ENCODE measurements at places on chromosomes 7 and 10.

- no peak for DNase-seq
These were observed 10.3 kb upstream of the HSPB1 start for GRCh38 chr7:76292213-76292573.

DNA sequence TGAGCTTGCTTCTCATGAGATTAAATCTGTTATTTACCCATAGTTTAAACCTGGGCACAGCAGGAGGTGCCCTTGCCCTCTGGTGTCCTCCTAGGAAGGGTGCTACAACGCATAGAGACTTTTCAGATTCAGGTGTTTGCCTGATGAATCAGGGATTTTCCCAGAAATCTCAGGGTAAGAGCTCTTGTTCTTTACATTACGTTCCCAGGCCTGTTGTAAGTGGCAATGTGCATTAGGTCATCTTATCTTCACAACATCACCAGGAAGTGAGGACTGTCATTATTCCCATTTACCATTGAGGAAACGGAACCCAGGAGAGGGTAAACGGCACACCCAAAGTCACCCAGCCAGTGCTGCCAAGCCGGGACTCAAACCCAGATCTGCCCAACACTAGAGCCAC, 73.0 kb downstream of the NHLRC2 start:
- DNase-seq: no peak

GRCh38 chr10:49750546-49750945, 11.6 kb downstream of the OGDHL start:
- DNase-seq: no peak

GRCh38 chr10:67141300-67141699, 215.5 kb downstream of the LRRTM3 start:
- no peak for DNase-seq

DNA sequence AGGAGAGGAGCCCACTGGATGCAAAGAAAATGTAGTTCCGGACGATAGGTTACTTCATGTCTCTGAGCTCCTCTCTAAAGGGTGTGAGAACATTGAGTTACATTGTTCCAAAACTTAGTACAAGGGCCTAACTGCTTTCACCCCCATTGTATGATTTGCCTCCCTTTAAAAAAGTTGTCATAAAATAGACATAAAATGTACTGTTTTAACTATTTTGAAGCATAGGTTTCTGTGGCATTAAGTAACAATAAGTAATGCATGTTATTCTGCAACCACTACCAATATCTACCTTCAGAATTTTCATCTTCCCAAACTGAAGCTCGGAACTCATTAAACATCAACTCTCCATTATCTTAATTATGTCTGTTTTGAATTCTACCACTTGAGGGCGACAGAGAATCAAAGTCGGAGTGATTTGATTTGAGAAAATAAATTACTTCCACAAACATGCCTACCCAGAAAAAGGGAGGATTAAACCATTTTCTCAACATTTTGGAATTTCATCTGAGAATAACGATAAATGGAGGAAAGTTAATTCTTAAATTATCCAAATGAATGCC, 2.7 kb downstream of the IGFBP1 start:
- no peak for DNase-seq

- no peak for DNase-seq
These were observed 103.2 kb downstream of the IQUB start for GRCh38 chr7:123431075-123431614.

DNA sequence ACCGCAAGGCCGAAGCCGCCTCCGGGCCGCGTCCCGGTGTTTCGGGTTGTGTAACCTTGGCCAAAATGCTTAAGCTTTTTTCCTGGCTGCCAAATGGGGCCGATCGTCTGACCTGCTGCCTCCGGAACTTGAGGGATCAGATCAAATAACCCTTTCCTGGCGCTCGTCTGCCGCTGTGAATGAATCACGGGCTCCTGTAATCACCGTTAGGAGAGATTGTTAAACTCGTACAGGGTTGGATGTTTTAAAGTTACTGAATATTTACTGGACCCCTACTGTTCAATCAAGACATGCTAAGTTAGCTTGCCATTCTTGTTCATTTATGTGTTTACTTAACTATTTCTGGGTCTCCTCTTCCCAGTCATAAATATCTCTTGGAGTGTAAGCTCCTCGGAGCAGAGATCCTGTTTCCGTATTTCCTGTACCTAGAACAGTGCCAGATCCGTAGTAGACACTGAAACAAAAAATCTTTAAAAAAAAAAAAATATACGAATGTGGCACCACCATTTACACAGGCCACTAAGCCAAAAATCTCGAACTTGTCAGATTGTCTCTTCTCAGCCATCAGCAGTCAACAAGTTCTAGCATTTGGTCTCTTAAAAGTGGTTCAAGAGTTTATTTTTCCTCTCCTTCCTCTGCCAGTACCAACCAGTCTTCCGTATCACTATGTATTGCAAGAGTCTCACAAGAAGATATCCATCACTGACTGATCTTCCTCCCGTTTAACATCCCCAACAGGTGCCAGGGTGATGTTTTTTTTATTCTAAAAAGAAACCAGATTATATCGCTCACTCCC, 650 bp upstream of the TM9SF3 start:
- no peak for DNase-seq

GRCh38 chr10:74194999-74195398, 44.0 kb downstream of the ADK start:
- DNase-seq: no peak

GRCh38 chr7:15998617-15999016, 312.1 kb upstream of the MEOX2 start:
- DNase-seq: no peak

DNA sequence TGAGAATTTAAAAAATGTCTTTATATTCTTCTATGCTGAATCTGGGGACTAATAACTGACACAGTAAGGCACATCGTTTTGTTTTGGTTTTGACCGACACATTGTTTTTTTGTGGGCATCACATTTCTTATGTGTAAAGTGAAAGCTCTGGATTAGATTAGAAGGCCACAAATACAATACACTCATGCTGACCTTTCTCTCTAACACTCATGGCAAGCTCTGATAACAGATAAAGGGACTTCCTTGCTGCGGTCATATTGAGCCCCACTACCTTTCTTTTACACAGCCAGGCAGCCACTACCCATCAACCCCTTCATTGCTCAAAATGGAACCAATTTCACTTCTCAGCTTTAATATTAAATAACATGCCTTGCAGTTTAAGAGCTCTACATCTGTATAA, 26.0 kb downstream of the PPP1R3A start:
- DNase-seq: no peak

DNA sequence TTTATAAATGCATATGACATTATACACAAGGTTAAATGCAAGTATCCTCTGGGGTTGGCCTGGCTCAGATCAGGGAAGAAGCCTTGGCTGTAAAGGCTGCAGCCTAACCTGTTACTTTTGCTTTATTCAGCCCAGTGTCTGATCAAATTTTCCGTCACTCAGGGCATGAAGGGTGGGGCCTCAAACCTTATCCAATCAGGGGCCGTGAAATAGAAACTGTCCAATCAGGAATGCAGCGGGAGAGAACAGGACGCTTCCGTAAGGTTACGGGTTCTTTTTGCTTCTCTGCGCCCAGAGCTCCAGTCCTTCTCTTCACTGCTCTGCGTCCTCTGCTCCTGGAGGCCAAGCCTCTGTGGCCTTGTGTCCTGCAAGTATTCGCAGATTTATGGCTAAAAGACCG, at the start of gene ZNF716:
ZNF716 (plus strand) TSS at position 274 of the 400 bp plus-strand sequence; CDS start at position 386, 112 bp downstream.
- no peak for DNase-seq

- DNase-seq: no peak
These were observed 150.2 kb downstream of the SEC23IP start for GRCh38 chr10:120042705-120043104.

DNA sequence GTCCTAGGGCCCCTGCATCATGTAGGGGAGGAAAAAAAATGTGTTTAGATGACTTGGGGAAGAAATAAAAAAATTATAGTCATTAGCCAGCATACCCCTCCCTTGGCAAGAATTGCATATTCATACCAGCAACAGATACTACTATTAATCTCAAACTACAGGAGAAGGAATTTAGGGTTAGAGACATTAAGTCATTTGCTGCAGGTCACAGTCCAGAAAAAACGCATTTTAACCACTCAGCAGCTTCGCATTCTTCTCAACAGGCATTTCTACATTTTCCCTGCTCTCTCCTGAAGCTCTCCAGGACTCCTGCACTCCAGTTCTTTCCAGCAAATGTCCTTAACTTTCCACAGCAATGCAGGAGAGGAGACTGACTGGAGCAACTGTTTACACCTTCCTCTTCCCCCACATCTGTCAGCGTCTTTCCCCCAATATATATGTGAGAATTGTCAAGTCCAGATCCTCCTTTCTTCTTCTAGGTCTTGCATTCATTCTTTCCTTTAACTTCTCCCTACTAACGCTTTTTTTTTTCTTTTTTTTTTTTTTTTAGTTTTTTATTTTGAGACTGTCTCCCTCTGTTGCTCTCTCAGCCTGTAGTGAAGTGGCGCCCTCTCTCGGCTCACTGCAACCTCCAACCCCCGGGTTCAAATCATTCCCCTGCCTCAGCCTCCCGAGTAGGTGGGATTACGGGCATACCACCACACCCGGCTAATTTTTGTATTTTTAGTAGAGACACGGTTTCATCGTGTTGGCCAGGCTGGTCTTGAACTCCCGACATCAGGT, 35.6 kb downstream of the PRPS1L1 start:
- DNase-seq: no peak

DNA sequence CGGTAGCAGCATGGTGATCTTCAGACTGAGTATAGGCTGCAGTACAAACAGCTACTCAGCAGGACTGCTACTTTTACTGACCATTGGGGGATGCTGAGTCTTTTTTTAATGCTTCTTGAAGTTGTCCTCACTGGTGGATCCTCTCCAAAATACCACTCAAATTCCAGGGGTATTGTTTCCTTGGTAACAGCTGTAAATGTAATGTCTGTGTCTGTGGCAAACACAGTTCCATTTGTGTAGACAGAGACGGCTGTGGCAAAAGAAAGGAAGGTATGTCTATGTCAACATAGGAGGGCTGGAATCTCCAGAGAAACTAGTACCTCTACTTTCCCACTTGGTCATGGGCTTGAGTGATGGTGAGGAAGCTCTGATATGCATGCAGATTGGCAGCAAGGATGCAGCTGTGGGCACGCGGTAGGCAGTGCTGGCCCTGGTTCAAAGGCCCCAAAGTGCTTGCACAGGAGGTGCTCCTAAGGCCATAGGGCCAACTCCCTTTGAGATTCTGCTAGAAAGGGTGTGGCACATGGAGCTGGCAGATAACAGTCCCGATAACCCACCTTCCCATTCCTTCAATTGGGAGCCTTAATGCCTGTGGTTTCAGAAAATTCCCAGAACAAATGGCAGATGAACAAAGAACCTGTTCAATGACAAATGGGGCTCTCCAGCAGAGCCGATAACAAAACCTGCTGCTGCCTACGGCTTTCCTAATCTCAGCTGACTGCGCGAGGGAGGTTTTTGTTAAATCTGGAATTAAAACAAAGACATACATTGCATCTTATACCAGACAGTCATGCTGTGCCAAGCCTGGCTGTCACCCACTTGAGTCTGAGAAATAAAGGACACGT, 43.0 kb downstream of the PKD1L1 start:
- no peak for DNase-seq

GRCh38 chr7:106313456-106313901, 28.7 kb upstream of the NAMPT start:
- DNase-seq: no peak

GRCh38 chr7:53151496-53151895, 116.1 kb downstream of the POM121L12 start:
- no peak for DNase-seq

DNA sequence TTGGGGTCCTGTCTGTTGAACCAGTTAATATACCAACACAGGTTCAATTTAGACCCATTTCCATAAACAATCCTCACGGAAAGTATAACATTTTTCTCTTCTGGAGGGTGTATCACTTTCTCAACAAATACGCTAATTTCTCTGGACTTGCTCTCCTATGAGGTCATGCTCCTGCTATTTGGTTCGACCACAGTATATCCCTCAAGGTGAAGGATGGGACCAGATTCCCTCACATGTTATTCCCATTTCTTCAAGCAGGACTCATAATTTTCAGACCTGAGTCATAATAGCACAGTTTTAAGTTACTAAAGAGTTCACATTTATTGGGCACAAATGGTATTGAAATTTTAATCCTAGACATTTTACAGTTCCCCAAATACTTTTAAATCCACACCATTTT, 57.2 kb downstream of the ADAM12 start:
- no peak for DNase-seq

DNA sequence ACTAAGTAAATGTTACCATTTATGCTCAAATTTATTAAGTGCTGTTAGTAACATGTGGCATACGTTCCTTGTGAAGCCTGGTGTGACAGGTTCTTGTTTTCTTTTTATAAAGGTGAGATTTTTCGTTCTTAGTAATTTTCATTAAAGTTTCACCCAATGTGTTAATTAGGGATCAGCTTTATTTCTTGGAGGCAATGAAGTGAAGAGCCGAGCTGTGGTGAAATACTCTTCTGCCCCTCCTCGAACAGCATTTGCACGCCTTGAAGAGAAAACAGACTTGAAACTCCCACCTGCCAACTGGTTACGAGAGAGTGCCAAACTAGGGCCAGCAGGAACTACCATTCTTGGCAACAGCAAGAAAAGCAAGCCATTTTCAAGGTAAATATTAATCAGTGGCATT, 1.5 kb downstream of the EDRF1 start:
- no peak for DNase-seq

DNA sequence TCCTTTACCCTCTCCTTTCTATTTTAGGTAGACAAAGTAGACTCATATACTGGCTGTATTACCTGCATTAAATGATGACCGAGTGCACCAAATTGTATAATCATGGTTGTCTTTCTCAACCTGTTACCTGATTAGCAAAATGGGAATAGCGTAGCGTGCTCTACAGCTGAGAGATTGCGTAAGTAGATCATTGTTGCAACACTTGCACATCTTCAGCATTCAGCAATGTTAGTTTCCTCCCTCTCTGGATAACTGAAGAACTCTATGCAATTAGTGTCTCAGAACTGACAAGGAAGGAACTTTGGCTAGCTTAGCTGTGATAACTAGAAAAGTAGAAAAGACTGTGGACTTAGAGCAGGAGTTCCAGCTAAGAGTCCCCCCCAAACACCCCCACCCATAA, 787.4 kb downstream of the PHTF2 start:
- no peak for DNase-seq

GRCh38 chr7:50721160-50721559, 61.5 kb downstream of the GRB10 start:
- no peak for DNase-seq

DNA sequence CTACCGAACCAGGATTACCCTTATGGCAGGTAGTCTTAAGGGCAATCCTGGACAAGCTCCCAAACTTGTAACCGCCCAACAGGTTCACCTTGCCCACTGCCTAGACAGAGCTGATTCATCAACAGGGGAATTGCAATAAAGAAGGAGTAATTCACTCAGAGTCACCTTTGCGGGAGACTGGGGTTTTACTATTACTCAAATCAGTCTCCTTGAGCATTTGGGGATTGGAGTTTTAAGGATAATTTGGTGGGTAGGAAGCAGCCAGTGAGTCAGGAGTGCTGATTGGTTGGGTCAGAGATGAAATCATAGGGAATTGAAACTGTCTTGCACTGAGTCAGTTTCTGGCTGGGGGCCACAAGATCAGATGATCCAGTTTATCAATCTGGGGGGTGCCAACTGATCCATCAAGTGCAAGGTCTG, 25.3 kb downstream of the HK1 start:
- DNase-seq: no peak
